ENCODE measurements at places on chromosomes 13 and 19.

- no peak overlapping the region for H3K27ac ChIP-seq
- H3K27me3 ChIP-seq, result peaks cover 50% of the 10 kb centered on the region
- no peak overlapping the region for H3K4me3 ChIP-seq
- H3K36me3 ChIP-seq, result no peaks in the 10 kb centered on the region
These were observed 5.7 kb downstream of the FGF9 start for GRCh38 chr13:21676611-21677021.

- H3K4me3 ChIP-seq, result no peak overlapping the region
- DNase-seq, result no peak
- H3K4me1 ChIP-seq, result peaks cover 1% of the 10 kb centered on the region
These were observed 278.5 kb upstream of the HTR2A start for GRCh38 chr13:47175172-47175866.

GRCh38 chr13:42239644-42240043 is 32.3 kb upstream of the AKAP11 start:
- H3K27me3 ChIP-seq, result no peaks in the 10 kb centered on the region
- H3K4me1 ChIP-seq, result peaks cover 3% of the 10 kb centered on the region
- no peak overlapping the region for H3K27ac ChIP-seq
- no peak overlapping the region for H3K4me3 ChIP-seq
- peaks cover 13% of the 10 kb centered on the region for H3K36me3 ChIP-seq

DNA sequence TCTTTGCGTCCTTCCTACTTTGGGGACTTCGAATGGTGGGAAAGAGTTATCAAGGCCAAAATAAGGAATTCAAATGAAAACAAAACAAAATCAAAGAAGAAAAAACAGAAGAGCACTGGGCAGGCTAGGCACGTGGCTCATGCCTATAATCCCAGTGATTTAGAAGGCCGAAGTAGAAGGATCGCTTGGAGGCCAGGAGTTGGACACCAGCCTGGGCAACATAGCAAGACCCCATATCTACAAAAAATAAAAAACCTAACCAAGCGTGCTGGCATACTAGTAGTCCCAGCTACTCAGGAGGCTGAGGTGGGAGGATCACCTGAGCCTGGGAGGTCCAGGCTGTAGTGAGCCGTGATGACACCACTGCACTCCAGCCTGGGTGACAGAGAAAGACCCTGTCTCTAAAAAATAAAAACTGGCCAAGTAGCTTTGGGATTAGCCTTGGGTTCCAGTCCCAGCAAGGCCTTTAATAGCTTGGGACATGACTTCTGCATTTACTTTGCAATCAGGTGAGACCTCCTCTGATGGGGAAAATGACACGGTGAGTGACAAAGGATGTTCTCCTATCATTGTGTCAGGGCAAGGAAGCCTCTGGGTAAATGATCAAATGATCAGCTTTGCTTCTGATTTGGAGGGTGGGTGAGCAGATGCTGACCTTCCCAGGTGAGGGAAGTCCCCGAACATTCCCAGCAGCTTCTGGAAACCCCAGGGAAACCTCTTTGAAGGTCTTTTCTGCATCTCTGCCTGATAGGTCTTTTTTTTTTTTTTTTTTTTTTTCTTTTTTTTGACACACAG is 7.1 kb downstream of the ICAM1 start:
- no peak for DNase-seq
- H3K4me3 ChIP-seq, result no peak overlapping the region
- H3K36me3 ChIP-seq, result peaks cover 12% of the 10 kb centered on the region
- peaks cover 13% of the 10 kb centered on the region for H3K4me1 ChIP-seq

GRCh38 chr13:83796364-83796763 is 85.9 kb downstream of the SLITRK1 start:
- no peaks in the 10 kb centered on the region for H3K4me1 ChIP-seq
- H3K27me3 ChIP-seq, result no peaks in the 10 kb centered on the region
- no peak for DNase-seq
- H3K4me3 ChIP-seq, result no peak overlapping the region

- no peak overlapping the region for H3K4me3 ChIP-seq
- peaks cover 7% of the 10 kb centered on the region for H3K4me1 ChIP-seq
- peaks cover 10% of the 10 kb centered on the region for H3K27me3 ChIP-seq
- H3K36me3 ChIP-seq, result no peaks in the 10 kb centered on the region
- no peak overlapping the region for H3K27ac ChIP-seq
These were observed 173.8 kb downstream of the KATNAL1 start for GRCh38 chr13:30133554-30133912.

- no peak overlapping the region for H3K4me3 ChIP-seq
- no peaks in the 10 kb centered on the region for H3K27me3 ChIP-seq
- no peak overlapping the region for H3K27ac ChIP-seq
- DNase-seq, result no peak
- H3K4me1 ChIP-seq, result no peaks in the 10 kb centered on the region
These were observed 819.2 kb downstream of the UQCRFS1 start for GRCh38 chr19:28393574-28394336.

DNA sequence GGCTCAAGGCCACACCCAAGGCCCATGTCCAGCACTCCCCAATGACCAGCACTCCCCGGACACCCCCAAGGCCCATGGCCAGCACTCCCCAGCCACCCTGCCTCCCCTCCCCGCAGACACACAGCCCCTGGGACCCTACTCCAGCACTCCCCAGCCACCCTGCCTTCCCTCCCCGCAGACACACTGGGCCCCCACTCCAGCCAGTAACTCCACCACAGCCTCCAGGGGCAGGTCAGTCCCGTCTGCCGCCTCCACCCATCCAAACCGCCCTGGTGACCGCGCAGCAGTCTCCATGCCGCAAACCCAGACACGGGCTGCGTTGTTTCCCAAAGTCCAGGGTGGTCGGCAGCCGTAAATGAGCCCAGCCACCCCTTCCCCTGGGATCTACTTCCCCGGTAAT is 70.7 kb downstream of the SPACA7 start:
- no peaks in the 10 kb centered on the region for H3K36me3 ChIP-seq
- no peak overlapping the region for H3K4me3 ChIP-seq
- peaks cover 2% of the 10 kb centered on the region for H3K4me1 ChIP-seq
- H3K27ac ChIP-seq, result no peak overlapping the region
- no peak for DNase-seq

GRCh38 chr19:1766800-1767352 is 13.6 kb downstream of the ONECUT3 start:
- H3K4me1 ChIP-seq, result peaks cover 2% of the 10 kb centered on the region
- H3K27me3 ChIP-seq, result peaks cover 73% of the 10 kb centered on the region
- no peak for DNase-seq
- no peak overlapping the region for H3K27ac ChIP-seq

DNA sequence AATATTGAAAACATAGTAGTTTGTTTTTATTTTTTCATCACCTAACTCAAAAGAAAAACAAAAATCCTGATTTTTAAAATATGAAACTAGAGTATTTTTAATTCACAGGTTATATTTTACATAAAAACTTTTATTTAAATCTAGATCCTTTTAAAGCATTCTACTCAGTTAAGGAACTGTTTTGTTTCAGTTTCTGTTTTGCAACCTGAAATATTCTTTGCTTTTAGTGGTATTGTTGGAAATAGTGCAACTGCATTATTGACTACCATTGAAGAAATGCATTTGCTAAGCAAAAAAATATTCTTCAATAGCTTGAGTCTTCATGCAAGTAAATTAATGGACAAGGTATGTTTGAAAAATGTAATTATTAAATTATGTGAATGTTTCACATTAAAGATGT is 43.8 kb downstream of the COG6 start:
- H3K27ac ChIP-seq, result no peak overlapping the region
- no peak for DNase-seq
- H3K4me3 ChIP-seq, result peak overlapping the region; percentile 20
- H3K36me3 ChIP-seq, result peaks cover 10% of the 10 kb centered on the region

- H3K4me3 ChIP-seq, result no peak within 1 kb of the TSS
- H3K27ac ChIP-seq, result no peak within 1 kb of the TSS
- peaks cover 1% of the 10 kb centered on the region for H3K4me1 ChIP-seq
- peaks cover 4% of the 10 kb centered on the region for H3K36me3 ChIP-seq
These were observed at the start of gene C19orf33 for GRCh38 chr19:38303517-38304351. C19orf33 (plus strand) TSS chr19:38304251; CDS start chr19:38304262, 11 bp downstream.

- no peak overlapping the region for H3K27ac ChIP-seq
- peaks cover 5% of the 10 kb centered on the region for H3K27me3 ChIP-seq
- peaks cover 3% of the 10 kb centered on the region for H3K36me3 ChIP-seq
- H3K4me1 ChIP-seq, result peaks cover 13% of the 10 kb centered on the region
- no peak overlapping the region for H3K4me3 ChIP-seq
- no peak for DNase-seq
These were observed 2.5 kb upstream of the GADD45GIP1 start for GRCh38 chr19:12959481-12959880.

GRCh38 chr13:73708393-73708985 is 425.7 kb downstream of the KLF12 start:
- H3K27me3 ChIP-seq, result no peaks in the 10 kb centered on the region
- no peak for DNase-seq

DNA sequence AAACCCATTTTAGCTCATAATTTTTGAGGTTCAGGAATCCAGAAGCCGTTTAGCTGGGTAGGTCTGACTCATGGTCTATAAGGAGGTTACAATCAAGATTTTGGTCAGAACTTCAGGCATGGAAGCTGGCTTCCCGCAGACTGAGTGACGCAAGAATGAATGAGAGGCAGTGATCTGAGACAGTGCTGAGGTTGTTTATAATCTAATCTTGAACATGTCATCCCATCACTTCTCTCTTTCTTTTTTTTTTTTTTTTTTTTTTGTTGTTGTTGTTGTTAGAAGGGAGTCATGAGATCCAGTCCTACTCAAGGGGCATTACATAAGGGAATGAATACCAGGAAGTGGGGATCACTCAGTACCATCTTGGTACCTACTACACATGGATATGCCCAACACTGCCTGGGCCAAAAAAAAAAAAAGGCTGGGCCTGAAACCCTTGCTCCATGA is 217.4 kb downstream of the DLEU7 start:
- DNase-seq, result no peak
- no peak overlapping the region for H3K4me3 ChIP-seq
- H3K27ac ChIP-seq, result no peak overlapping the region
- H3K27me3 ChIP-seq, result peaks cover 11% of the 10 kb centered on the region
- H3K4me1 ChIP-seq, result no peaks in the 10 kb centered on the region

GRCh38 chr13:40161351-40161810 is 505.1 kb downstream of the FOXO1 start:
- H3K36me3 ChIP-seq, result no peaks in the 10 kb centered on the region
- no peaks in the 10 kb centered on the region for H3K27me3 ChIP-seq
- no peak for DNase-seq
- H3K27ac ChIP-seq, result no peak overlapping the region
- peaks cover 4% of the 10 kb centered on the region for H3K4me1 ChIP-seq
- no peak overlapping the region for H3K4me3 ChIP-seq

DNA sequence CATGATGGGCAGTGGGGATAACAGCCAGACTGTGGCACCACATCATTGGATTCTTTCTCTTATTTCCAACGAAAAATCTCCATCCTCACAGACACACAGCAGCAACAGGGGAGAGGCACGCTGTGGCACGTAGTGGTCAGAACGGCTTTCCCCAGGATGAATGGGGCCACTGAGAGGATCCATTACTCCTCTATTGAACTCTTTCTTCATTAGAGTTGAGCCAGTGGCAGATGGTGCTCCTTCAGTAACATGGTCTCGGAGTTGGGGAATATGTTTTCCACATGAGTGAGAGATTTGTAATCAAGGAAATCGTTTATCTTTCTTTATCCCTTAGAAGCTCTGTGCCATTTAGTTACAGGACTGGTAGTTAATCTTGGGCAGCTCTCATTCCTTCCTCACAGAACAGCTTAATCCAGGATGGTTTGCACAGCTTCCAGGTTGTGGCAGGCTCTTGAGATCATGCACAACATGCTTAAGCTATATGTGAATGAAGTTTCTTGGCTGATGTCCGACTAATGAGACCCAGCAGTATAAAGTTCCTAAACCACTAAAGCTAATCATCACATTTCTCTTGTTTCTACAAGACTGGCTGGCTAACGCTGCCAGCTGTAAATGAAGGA is 180.5 kb upstream of the SLC10A2 start:
- no peak overlapping the region for H3K27ac ChIP-seq
- no peak for DNase-seq
- H3K4me1 ChIP-seq, result no peaks in the 10 kb centered on the region
- no peaks in the 10 kb centered on the region for H3K36me3 ChIP-seq

- H3K36me3 ChIP-seq, result no peaks in the 10 kb centered on the region
- no peak overlapping the region for H3K4me3 ChIP-seq
- no peaks in the 10 kb centered on the region for H3K27me3 ChIP-seq
- H3K27ac ChIP-seq, result no peak overlapping the region
- DNase-seq, result no peak
These were observed 349 bp downstream of the ZNF98 start for GRCh38 chr19:22421797-22422196.

- peaks cover 14% of the 10 kb centered on the region for H3K36me3 ChIP-seq
- no peak for DNase-seq
- H3K4me1 ChIP-seq, result peaks cover 19% of the 10 kb centered on the region
- no peak overlapping the region for H3K4me3 ChIP-seq
- no peak overlapping the region for H3K27ac ChIP-seq
These were observed 19.9 kb upstream of the TM9SF2 start for GRCh38 chr13:99481366-99481765.

DNA sequence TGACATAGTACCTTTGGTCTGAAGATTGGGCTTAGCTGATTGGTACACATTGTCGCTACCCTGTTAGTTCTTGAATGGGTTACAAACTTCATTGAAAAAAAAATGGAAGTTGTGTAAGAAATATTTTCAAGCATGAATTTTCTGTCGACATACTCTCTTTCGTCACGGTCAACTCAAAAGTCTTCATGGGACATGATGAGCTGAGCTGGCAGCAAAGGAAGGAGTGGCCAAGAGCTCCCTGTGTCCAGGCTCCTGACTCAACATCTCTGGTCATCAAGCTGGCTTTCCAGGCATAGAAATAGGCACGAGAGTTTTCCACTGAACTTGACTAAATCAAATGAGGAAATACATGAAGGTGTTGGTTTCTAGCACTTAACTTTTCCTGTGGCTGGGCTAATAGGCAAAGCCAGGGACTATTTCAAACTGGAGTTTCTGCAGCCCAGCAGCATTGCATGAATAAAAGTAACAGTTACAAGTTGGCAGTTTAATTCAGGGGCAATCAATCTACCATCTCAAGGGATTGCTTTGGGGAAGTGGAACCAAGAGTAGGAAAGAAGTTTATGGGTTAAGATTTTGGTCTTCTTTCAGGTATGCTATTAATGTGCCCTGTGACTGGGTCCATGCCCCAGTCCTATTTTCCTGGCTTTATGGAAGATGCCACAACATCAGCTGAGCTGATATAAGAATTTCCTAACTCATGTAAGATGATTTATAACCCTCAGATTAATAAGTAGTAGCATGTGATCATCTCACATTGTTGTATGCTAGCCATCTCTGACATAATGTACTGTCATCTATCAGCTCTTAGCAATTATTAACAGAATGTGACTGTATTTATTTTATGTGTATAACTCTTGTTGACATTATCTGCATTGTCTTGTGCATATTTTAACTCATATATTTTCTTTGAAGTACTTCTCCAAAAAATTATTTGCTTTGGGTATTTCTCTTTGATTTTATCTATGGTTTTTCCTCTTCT is 385.8 kb downstream of the DLEU7 start:
- H3K4me3 ChIP-seq, result no peak overlapping the region
- H3K27me3 ChIP-seq, result peaks cover 16% of the 10 kb centered on the region
- no peak for DNase-seq
- H3K36me3 ChIP-seq, result peaks cover 2% of the 10 kb centered on the region
- peaks cover 3% of the 10 kb centered on the region for H3K4me1 ChIP-seq

GRCh38 chr13:50766013-50766412 is 77.5 kb downstream of the DLEU7 start:
- DNase-seq, result no peak
- H3K36me3 ChIP-seq, result no peaks in the 10 kb centered on the region
- H3K27me3 ChIP-seq, result peaks cover 17% of the 10 kb centered on the region
- no peak overlapping the region for H3K4me3 ChIP-seq
- peaks cover 2% of the 10 kb centered on the region for H3K4me1 ChIP-seq

- H3K27me3 ChIP-seq, result peaks cover 1% of the 10 kb centered on the region
- H3K36me3 ChIP-seq, result no peaks in the 10 kb centered on the region
- no peak overlapping the region for H3K4me3 ChIP-seq
- no peak overlapping the region for H3K27ac ChIP-seq
- H3K4me1 ChIP-seq, result no peaks in the 10 kb centered on the region
These were observed 63.4 kb upstream of the MCF2L start for GRCh38 chr13:112905619-112905989.
